Effector memory CD8-positive, alpha-beta T cell (primary cell): ENCODE measurements at places on chromosomes 4 and X.
A peak's percentile ranks its signal among the peaks of the same experiment; 100 is the strongest.

DNA sequence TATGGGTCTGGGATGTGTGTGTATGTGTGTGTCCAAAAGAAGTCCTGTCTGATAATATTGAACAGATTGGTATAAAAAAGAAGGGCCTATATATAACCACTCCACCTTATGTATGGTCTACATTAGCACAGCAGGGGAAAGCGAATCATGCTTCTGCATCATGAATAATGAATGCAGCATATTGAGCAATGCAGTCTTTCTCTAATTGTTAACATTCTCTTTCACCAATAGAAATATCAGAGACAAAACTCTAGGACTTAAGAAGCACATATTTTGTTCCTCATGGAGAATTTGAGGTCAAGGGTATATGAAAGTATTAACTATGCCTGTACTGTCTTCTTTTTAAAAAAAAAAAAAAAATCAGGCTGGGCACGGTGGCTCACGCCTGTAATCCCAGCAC is 264.3 kb upstream of the NOCT start:
- no peak for DNase-seq

- DNase-seq = no peak
These were observed 486.6 kb downstream of the FAT4 start for GRCh38 chr4:125801373-125801772.

- no peak for DNase-seq
These were observed 507.0 kb downstream of the PPARGC1A start for GRCh38 chr4:23382879-23383278.

DNA sequence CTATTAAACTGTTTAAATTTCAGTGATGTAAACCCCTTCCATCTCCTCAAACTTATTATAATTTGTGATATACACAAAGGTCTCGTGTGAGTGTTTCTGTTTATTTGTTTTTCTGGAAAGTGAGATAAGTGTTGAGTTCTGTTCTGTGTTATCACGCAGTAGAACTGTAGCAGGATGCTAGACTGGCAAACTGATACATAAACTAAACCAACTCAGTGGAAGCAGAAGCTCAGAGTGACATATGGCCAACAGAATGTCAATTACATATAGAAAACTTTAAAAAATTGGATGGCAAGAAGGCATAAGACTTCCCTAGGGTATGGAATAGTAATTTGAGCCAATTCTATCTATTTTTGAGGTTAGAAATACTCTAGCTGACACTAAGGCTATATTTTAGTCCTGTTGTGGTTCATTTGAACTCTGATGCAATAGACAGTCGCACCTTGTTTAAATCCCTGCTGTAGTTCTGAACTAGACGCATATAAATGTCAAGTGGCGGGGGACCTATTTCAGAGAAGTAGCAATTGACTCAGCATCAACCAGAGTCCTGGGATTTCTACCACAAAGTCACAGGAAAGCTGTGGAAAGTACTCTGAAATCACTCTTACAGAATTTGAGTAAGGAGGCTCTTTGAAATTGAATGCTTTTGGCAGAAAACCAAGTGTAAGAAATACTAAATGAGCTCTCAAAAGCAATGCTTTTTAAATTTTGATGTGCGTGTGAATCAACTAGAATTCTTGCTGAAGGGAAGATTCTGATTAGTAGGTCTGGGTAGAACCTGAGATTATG is 294.4 kb downstream of the INPP4B start:
- DNase-seq = no peak

DNA sequence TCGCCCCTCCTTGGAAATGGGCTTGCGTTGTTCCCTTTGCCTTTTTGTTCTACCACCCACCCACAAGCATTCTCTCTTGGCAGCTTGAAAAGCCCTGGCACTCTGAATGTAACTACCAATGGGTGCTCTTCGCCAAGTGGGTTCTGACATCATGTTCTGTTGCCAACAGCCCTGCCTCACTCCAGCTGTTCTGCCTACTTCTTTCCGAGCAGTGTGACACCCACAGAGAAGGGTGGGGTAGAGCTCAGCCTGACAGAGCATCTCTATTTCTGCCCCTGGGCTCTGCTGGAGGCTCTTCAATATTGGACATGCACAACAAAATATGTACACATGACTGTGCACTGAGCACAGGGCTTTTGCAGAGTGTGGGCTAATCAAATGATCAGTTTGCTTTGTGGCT is 15.6 kb upstream of the EXOSC9 start:
- DNase-seq = no peak

DNA sequence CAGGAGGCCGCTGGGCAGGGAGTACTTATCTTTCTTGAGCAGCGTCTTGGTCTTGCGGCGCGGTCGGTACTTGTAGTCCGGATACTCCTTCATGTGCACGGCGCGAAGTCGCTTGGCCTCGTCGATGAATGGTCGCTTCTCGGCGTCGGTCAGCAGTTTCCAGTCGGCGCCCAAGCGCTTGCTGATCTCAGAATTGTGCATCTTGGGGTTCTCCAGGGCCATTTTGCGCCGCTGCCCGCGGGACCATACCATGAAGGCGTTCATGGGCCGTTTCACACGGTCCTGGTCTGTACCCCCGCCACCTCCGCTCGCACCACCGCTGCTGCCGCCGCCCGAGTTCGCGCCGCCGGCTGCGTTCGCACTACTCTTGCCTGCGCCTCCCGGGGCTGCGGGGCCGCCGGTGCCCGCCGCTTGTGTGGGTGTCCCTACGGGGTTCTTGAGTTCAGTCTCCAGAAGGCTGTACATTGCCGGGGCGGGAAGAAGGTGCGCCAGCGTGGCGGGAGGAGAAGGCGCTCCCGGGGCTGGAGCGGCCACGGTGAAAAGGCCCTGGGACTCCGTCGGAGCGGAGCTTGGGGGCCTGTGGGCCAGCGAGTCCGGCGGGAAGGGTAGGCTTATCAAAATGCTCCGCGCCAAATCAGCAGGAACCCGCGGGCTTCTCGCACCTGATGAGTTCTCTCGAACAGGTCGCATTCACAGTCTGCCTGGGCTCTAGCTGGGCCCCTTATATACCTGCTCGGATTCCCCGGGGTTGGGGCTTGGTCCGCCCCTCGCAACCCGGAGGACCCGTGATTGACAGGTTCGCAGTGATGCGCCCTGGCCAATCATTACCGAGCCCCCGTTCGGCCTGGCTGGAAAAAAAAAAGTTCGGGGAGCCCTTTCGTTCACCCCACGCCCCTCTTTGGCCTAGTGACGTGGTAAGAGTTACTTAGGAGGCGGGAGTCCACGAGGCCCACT is at the start of gene SOX3:
Gene SOX3 (minus strand): TSS at position 699 of the 954 bp plus-strand sequence. CDS start 9 bp downstream, at position 690.
- DNase-seq = no peak

- DNase-seq = no peak
These were observed 114.8 kb downstream of the STOX2 start for GRCh38 chr4:184019667-184020623.

GRCh38 chr4:8189551-8190466 is 9.3 kb upstream of the SH3TC1 start:
- DNase-seq = no peak

GRCh38 chrX:137427816-137428215 is 138.1 kb upstream of the ZIC3 start:
- DNase-seq = no peak

DNA sequence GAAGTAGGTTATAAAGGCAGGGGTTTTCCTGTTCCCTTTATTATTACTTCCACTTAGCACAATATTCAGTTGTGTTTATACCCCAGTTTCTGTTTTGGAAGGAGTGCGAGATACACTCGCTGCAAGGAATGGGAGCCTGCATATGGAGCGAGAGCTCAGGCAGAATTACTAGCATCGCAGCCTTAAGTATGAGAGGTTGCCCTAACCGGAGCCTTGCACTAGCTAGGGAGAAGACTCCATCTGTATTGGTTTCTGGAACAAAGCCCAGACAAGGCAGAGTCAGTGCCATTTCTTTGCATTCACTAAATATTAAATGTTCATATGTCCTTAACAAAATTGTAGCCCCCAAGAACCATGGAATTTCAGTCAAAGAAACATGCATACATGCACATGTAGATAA is 6.2 kb upstream of the DCTD start:
- no peak for DNase-seq

GRCh38 chr4:16315456-16315855 is 89.2 kb upstream of the TAPT1 start:
- no peak for DNase-seq

DNA sequence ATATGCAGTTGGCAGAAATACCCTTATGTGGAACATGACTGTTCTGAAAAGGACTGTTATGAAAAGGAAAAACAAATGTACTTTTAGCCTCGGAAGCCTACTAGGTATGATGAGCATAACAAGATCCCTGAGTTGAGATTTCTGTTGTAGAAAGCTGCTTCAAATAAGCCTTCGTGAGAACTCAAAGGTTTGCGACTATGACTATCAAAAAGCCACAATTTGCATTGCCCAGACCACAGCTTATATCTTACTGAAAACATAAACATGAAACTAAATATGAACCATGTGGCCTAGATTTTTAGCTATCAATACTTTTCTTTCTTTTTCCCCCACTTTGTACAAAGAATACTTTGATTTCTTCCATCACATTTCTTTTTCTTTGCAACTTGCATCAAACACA is 398.2 kb upstream of the LCORL start:
- DNase-seq = no peak

DNA sequence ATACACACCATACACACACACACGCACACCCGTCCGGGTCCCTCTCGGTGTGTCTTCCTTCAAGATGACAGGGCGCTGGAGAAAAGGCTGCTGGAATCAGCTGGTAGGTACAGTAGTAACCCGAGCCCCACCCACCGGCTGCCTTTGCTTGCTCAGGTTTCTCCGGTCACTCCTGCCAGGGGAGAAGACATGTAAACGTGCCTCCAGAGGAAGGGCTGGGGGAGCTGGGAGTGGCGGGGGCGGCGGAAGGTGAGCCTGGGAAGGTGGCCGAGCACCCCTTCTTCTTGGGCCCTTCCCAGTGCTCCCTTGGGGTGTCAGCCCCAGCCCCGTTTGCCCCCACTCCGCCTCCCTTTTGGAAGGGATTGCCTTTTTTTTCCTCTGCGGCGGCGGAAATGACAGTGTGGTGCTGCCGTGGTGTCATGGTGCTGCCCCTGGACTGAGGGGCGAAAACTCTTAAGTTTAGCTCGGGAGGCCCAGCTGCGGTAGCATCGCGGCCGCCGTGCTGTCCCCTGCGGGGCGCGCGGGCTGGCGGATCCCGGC is at the start of gene MID2:
Gene MID2 (plus strand): TSS at position 169 of the 540 bp plus-strand sequence. CDS start 561 bp downstream, outside the sequence.
- DNase-seq = peak; percentile 26

- DNase-seq = no peak
These were observed 58.4 kb downstream of the RXFP1 start for GRCh38 chr4:158580064-158580463.

- DNase-seq = no peak
These were observed 12.1 kb upstream of the TAPT1 start for GRCh38 chr4:16238327-16238726.

DNA sequence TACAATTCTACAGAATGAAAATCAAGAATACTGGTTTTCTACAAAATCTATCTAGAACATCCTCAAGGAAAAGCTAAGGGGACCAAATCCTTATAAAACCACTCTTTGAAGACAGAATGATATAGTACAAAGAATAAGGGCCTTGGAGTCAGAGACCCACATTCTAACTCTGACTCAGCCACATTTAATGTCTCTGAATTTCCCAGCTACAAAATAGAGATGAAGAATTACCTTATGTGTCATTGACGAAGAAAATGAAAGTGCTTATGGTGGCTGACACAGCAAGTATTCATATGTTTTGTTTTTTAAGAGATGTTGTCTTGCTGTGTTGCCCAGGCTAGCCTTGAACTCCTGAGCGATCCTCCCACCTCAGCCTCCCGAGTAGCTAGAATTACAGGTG is 35.9 kb upstream of the CXorf38 start:
- no peak for DNase-seq

- no peak for DNase-seq
These were observed 8.1 kb downstream of the TCEAL3 start for GRCh38 chrX:103615781-103616371.

DNA sequence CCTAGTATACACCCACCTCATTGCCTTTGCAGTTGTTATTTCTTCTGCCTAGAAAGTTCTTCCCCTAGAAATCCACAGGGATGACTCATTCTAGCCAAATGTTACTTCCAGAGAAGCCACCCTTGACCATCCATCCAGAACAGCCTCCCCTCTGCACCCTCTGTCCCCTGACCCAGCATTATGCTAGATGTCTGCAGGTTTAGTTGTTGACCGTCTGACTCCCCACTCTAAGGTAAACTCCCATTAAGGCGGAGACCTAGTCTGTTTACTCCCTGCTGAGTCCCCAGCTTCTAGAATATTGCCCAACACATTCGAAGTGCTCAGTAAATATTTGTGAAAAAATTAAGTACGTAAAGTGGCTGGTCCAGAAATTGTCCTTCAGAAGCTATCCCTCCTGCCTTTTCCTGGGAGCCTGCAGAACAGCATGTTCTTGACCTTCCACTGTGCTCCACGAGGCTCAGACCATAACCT is 11.0 kb downstream of the SRD5A3 start:
- no peak for DNase-seq

- DNase-seq = no peak
These were observed 111.6 kb upstream of the WDR17 start for GRCh38 chr4:175953960-175954521.

GRCh38 chr4:111120191-111120590 is 497.3 kb upstream of the PITX2 start:
- no peak for DNase-seq

DNA sequence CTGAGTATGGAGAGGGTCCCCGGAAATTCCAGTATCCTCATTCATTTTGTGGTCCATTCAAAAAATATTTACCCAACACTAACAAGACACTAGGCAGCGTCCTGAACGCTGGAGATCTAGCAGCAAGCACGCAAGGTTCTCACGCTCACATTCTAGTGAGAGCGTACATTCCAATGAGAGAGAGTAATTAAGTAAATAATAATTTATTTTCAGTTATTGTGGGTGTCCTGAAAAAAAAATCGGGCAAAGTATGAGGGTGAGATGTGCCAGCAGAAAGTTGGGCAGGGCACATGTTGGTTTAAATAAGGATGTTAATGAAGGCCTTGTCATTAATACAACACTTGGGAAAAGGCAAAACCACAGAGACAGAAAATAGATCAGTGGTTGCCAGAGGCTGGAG is 4.0 kb upstream of the TMEM156 start:
- DNase-seq = no peak

DNA sequence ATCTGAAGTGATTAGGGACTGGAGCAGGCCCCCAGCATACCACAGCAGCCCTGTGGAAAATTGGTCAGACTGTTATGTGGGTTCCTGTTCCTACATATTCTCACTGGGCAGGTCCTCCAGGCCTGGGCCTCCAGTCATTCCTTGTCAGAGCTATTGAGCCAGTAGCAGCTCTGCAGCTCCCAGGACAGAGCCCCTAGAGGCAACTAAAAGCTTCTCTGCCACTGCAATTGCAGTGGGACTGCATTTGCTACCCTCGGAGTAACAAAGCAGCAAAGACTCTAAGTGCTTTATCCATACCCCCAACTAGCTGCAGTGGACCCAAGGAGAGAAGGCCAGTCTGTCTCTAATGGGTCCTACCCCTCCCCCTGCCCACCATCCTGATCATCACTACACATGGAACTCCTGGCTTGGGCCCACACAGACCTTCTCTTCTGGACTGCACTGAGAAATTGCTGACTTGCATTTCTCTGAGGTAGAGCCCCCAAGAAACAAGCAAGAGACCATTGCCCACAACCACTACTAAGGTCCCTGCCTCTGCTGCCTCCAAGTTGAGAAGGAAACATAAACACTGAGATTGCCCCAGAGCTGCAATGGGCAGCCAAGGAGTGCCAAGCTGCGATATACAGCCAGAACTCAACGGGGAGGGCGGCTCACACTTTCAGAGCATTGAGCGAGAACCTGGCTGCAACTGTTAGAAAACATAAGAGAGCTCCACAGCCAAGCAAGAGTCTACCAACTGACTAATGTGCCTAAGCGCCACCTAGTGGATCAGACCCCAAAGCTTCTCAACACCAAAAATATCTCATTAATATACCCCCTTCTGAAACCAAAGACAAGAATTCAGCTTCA is 738.7 kb upstream of the NDST4 start:
- peak; percentile 8 for DNase-seq
